ENCODE measurements at places on chromosomes 4 and X.
A peak's percentile ranks its signal among the peaks of the same experiment; 100 is the strongest.

GRCh38 chrX:124699876-124700275 lies 353.5 kb downstream of the SH2D1A start:
- no peak for DNase-seq

DNA sequence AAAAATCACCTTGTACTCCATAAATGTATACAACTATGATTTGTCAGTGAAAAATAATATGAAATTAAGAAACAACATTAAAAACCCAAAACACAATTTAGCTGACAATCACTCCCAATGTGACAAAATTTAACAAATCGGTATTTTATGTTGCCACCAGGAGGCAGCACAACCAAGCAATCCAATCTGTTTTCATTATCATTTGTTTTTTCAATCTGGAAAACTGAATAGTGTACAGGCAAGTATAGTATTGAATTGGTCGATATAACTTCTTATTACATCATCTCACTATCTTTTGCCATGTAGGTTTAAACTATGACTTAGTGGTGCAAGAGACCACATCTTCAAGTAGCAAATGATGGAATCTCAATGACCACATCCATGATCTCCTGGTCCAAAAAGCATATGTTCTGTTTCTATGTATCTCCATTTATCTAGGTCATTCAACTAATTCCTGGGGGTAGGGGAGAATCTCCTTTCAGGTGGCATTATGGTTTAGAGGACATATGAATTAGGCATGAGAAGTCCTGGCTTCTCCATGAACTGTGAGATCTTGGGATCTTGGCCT lies 112.9 kb upstream of the AGA start:
- DNase-seq, result peak; percentile 51

DNA sequence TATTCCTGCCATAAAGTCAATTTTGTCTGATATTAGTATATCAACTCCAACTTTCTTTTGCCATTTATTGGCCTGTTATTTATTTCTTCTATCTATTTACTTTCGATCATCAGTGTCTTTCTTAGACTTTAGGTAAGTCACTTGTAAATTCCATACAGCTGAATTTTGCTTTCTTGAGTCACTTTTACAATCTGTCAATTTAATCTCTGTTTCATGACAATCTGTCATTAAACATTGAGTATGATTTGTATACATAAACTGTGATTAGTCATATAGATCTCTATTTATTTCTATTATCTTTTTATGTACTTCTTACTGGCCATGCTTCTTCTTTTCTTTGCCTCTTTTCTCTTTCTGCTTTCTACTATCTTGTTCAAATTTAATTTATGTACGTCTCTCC lies 160.1 kb downstream of the TMA16 start:
- no peak for DNase-seq

GRCh38 chr4:47879458-47879857 lies 34.9 kb downstream of the NFXL1 start:
- no peak for DNase-seq

- DNase-seq, result no peak
Observed at GRCh38 chr4:38065176-38065575, 105.0 kb downstream of the PTTG2 start.

DNA sequence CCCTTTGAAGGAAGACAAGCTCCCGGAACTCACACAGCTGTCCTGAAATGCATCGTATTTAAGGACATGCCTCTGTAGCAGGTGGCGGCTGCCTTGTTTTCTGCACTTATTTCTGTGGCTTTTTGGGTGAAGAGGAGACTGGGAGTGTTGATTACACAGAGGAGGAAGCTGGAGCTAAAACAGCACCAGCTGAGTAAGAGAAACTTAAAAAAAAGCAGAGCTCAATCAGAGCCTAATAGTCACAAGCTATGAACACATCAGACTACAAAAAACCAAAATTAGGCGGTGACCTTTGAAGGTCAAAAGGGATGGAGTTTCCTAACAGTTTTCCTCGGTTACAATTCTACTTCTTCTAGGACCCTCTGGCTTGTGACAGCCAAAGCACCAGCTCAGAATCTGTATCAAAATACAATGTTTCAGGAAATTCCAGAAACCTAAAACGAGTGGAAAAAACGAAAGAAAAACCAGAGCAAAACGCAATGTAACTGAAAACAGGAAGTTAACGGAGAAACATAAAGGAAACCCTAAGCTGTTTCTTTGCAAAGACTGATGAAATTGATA lies 13.5 kb downstream of the PRKX start:
- peak; percentile 41 for DNase-seq

DNA sequence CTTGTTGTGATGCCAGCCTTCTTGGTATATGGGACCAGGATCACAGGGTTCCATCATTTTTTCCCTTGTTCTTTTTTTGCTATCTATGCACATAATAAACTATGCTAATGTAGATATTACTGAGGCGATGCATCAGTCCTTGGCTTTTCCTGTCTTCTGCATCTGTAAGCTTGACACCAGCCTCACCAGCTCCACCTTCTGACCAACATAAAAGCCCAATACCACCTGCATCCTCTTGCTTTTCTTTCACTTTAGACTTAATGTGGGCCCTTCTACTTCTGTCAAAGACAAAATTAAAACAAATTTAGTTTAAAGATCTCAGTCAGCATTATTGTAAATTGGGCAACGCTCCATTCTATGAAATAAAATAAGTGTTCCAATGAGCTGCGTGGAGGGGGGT lies 1718.8 kb upstream of the PCDH10 start:
- peak; percentile 32 for DNase-seq

DNA sequence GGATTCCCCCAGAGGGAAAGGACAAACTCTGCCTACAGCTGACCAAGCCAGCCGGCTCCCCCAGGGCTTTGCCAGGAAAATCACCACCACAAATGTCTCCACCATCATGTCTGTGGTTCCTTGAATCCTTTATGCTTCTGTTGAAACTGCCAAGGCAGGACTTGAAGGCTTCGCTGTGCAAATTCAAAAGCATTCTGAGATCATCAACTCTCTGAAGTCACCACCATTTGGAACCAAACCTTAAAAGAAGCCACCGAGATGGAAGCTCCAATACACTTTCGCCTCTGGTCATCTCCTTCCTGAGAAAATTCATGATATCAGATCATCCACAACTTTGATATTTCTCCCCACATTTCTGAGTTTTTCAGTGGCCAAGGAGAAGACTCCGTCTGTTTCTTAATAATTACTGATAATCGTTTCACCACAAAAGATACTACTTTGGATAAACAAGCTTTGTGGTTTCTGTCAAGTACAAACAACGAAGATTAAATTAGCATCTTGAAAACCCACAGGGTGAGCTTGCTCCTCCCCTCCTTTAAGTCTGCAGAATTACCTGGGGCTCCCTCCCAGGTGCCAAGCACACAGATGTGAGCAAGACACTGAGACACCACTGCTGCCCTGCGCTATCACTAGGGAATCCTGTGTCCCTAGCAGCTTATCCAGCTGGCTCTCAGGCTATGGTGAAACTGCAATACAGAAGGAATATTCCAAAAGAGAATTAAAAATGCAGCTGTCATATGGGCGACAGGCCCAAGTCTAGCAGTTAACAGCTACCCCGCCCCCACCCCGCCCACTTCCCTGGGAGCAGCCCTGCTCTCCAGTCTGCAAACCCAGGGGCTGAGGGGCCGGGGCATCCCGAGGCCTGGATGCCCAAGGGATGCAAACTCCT lies 125.0 kb upstream of the TBL1X start:
- DNase-seq, result peak; percentile 17

DNA sequence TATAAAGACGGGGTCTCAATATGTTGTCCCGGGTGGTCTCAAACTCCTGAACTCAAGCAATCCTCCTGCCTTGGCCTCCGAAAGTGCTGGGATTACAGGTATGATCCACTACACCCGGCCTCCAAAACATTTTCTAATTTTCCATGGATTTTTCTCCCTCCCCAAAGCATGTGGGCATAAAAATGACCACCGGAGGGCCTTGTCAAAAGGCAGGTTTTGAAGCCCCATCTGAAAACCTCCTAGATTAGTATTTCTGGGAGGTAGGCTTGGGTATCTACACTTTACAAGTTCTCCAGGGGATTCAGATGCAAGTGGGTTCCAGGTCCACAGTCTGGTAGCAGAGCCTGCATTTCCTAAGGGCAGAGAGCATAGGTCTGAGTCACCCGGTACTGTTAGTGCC lies 1.4 kb upstream of the GPR173 start:
- DNase-seq, result no peak

DNA sequence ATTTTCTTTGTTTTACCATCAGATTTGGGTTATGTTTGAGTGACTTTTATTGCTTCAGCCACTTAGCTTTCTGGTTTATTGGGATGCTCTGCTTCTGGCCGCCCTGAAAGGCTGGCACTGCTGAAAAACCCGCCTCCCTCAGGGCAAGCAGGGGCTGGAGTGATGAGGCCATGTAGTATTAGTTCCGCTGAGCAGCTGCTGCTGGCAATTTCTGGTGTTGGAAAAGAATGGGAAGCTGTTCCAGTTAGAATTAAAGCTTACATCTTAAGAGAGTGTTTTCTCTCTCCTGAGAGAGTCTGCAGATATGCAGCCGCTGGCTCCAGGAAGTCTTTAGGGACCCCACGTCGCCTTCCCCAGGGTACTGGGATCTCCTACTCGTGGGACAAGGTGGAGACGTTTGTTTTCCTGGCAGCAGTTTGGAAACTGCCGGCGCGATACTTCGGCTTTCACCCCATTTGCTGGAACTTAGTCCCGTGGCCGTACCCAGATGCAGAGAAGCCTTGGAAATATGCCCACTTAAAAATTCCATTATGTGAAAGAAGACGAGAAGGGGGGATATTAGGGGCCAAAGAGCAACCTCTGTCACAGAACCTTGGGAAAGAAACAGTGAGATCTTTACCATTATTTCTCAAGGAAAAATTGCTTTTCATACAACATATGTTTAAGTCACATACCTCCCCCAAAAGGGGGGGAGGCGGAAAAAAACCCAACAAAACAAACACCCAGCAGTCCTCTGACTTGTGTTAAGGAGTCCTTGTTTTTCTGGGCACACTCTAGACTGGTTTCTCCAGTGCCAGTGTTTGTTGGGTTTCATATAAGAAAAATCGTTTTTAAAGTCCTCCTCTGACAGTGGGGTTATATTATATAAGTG lies 72.6 kb downstream of the TMEM131L start:
- no peak for DNase-seq

GRCh38 chr4:143215873-143216272 lies 31.2 kb downstream of the USP38 start:
- no peak for DNase-seq

GRCh38 chr4:74752798-74753197 lies 41.5 kb downstream of the BTC start:
- no peak for DNase-seq
